Mucosa of descending colon (tissue), 3 donors: ENCODE measurements at places on chromosomes 4 and X. TPM values are rescaled to one million over a fixed set of nuclear protein-coding genes. Genes with fewer than 3 reads are reported as not detected.

FAM114A1 gene
- total RNA-seq: 62.5 TPM

PAGE1 gene
- not detected for total RNA-seq

CXorf49 gene
- total RNA-seq: not detected

PABPC4L gene
- not detected for total RNA-seq

RHOXF2 gene
- not detected for total RNA-seq

CYLC1 gene
- not detected for total RNA-seq

DNA sequence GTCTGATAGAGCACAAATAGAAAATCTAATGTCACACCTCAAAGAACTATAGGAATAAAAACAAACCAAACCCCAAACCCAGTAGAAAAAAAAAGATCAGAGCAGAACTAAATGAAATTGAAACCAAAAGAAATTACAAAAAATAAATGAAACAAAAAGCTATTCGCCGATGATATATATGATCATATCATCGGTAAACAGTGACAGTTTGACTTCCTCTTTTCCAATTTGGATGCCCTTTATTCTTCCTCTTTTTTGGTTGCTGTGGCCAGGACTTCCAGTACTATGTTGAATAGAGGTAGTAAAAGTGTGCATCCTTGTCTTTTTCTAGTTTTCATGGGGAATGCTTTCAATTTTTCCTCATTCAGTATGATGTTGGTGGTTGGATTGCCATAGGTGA lies 215.3 kb upstream of the AR start:
- no peak for DNase-seq

- no peak for DNase-seq
Measured at GRCh38 chr4:73856518-73856917, 3.4 kb downstream of the PF4V1 start.

GRCh38 chr4:162837679-162838078 lies 329.0 kb downstream of the NAF1 start:
- DNase-seq: no peak

DNA sequence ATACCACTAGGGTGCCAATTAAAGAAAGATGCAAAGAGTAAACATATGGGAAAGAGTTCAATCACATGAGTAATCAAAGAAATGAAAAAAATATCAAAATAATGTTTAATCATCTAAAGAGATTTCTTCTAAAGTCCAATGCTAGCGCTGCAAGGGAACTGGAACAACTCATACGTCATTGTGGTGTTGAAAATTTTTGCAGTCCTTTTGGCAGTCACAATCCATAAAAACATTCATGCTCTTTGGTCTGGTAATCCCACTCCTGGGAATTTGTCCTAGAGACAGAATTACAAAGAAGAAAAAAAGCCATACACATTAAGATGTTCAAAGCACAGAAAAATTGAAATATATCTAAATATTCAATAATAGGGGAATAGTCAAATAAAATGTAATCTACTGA lies 4.6 kb downstream of the P2RY4 start:
- no peak for DNase-seq

DNA sequence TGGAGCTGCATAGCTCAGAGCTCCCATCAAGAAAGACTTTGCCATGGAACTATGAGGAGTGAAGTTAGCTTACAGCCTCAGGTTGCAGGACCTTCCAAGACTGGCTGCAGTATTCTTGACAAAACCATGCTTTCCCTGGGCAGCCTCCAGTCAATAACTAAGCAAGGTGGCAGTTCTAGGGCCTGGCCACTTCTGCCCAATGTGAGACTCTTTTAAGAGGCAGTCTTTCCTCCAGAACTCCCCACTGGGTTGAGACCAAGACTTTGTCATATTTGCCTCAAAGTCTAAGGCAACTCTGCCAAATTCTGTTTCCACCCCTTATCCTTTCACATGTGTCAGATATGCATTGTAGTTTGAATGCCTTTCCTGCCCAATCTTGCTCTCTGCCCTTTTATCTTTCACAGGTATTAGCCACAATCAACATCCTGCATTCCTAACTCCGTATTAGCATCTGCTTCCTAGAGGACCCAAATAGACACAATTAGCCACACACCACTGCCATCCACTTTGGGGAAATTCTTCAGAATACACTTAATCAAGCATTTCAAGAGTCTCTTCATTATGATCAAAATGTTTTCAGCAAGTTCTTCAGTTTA lies 17.7 kb upstream of the SLC25A43 start:
- no peak for DNase-seq

DNA sequence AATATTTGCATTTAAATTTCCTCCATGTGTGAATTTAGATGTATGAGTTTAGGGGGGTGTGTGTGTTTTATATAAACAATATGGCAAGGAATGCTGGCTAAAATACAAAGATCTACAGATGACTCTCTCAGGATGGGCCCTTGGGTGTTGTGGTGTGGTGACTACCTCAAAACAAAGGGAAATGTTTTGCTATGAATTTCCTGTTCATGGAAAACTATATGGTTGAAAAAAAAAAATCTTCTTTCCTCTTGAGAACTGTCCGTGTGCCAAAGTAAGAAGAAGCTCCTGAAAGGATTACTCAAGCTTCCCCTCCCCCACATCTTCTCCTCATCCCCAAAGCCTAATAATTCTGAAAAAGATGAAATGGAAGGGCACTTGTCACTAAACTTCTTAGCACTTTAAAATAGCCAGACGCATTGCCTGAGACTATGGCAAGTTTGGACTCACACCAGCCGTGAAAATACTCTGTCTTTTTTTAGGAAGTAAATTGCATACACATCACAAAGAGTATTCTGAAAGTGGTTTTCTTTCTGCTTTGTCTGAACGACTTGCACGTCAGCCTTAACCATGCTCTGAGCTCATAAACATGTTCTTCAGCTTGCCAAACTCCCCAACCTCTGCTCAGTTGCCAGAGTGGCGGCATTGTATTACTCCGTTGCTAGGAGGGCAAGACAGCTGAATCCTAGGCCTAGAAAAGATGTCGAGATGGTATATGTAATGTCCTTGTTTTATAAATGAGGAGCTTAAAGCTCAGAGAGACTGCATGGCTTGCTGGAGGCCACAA lies 250.4 kb upstream of the JADE1 start:
- no peak for DNase-seq

DNA sequence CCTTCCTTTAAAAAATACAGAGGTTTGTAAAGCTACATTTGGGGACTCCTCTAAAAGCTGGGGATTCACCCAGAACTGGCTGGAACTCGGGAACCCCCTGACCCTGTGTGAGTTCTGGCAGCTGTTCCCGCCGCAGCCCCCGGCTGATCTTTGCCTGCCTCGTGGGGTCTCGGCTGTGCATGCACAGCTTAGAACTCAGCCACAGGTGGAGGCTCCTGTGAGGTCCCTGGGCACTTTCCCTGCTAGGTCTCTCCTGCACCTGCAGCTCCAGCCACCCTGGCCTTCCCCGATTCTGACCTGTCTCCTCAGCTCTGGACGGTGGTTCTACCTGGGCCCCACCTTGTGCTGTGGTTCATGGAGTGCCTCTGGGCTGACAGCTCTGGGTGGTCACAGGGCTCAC lies 48.6 kb upstream of the HGFAC start:
- DNase-seq: no peak

DNA sequence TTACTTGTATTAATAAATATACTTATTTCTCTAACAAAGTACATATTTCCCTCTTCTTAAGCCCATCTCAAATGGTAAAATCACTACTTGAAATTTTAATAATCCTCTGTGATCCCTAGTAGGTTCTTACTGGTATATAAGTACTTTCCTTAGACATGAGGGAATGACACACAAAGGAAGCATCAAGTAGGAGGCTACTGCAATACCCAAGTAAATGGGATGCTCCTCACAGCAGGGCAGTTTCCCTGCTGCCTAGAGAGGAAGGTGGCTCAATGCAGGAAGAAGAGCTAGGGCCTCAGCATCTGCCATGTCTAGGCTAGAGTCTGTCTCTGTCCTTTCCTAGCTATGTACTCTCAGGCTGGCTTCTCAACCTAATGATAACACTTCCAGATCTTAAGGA lies 122.1 kb upstream of the DIPK2B start:
- no peak for DNase-seq

- DNase-seq: no peak
Measured at GRCh38 chr4:78772526-78773091, 3.5 kb upstream of the BMP2K start.
